Tongue (tissue), 3 donors: ENCODE measurements at places on chromosomes 6 and 20.

GRCh38 chr20:10077886-10078285 is 43.1 kb downstream of the ANKEF1 start:
- DNase-seq, result no peak

GRCh38 chr6:30682143-30683117 is 4.0 kb downstream of the PPP1R18 start:
- peak; percentile 50 for DNase-seq

DNA sequence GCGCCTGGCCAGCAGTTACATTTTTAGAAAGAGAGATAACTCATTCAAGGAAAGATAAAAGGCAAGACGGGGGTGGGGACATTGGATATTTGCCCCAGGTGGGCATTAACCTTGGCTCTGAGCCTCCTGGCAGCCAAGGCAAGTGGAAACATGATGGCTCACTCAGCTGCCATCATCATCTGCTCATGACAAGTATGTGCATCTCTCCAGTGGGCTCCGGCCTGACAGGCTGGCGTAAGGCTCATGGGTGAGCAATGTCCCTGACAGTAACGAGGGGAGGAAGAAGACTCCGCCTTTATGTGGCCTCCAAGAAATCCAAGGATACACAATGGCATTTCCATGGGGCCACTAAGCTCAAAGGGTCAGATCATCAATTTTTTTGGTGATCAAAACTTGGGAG is 13.3 kb downstream of the ANKRD60 start:
- no peak for DNase-seq

- no peak for DNase-seq
Measured at GRCh38 chr20:12573442-12573841, 435.3 kb upstream of the SPTLC3 start.

DNA sequence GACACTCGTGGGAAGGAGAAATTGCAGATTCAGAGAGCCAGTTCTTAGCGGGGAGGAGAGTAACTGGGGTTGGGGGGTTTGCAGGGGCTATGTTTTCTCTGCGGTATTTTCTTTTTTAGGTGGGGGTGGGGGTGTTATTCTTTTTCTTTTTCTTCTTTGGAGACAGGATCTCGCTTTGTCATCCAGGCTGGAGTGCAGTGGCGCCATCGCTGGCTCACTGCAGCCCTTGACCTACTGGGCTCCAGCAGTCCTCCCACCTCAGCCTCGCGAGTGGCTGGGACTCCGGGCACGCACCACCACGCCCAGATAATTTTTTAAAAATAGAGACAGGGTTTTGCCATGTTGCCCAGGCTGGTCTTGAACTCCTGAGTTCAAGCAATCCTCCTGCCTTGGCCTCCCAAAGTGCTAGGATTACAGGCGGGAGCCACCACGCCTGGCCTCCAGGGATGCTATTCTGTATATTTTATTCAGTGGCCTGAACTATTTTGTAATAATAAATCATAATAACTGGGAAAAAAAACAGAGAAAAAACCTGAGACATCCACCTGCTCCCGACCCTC is 57.3 kb downstream of the UBE2V1 start:
- DNase-seq, result no peak

- DNase-seq, result no peak
Measured at GRCh38 chr20:39702701-39703349, 740.7 kb downstream of the DHX35 start.

GRCh38 chr20:9027626-9028025 is 41.3 kb upstream of the PLCB4 start:
- DNase-seq, result no peak

DNA sequence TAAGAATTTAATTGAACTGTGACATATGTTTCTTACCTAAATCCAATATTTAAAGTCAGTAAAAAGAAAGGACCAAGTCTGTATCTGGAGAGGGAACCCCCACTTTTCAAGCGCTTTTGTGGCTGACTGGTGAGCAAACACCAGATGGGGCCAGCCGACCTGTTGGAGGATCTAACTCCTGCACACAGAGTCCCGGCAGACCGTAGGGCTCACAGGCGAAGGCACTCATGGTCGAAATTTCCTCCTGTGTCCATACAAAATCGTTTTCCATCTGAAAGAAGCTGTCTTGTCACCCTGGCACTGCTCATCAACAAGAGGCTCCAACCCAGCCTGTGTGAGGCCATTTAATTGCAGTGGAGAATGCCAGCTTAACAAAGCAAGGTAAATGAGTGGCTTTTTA is 94.0 kb downstream of the SCML4 start:
- no peak for DNase-seq

DNA sequence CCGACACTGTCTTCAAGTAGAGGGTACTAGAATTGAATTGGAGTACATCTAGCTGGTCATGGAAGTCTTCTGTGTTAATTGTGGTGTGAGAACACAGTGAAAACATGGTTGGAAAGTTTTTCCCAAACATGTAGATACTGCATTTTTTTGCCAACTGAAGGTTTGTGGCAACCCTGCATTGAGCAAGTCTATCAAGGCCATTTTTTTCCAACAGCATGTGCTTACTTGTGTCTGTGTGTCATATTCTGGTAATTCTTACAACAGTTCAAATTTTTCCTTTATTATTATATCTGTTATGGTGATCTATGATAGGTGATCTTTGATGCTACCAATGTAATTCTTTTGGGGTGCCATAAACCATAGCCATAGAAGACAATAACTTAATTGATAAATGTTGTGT is 147.0 kb downstream of the MYB start:
- DNase-seq, result no peak

DNA sequence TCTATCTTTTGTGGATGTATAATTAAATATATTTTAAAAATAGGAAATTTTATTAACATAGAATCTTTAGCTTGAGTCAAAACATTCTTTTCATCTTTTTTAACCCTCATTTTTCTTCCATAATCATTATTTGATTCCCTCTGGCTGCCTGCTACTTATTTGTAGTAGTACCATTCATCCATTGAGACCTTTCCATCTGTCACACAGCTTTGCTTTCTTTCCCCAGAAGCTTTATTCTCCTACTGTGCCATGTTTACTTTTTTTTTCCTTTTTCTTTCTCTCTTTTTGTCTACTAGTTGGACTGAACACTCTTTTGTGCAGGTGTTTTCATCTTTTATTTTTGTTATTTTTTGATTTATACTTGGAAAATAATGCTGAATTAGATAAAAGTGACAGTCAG is 522.6 kb upstream of the MMS22L start:
- DNase-seq, result no peak

DNA sequence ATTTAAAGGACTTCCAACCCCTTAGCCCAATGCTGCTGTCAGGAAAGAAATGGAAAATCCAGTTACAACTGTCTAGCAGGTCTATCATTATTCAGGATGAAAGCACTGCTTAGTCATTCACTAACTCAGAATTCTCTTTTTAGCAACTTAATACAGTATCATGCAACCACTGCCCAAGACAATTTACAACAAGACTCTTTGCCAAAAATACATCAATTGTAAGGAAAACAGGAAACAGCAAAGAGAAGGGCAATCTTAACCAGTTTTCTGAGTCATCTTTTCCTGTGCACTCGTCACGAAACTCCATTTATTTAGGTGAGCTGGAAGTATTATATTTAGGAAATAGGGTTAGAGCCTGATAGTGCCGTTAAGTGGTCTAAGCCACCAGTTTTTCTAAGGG is 1197.7 kb upstream of the CITED2 start:
- peak; percentile 16 for DNase-seq

DNA sequence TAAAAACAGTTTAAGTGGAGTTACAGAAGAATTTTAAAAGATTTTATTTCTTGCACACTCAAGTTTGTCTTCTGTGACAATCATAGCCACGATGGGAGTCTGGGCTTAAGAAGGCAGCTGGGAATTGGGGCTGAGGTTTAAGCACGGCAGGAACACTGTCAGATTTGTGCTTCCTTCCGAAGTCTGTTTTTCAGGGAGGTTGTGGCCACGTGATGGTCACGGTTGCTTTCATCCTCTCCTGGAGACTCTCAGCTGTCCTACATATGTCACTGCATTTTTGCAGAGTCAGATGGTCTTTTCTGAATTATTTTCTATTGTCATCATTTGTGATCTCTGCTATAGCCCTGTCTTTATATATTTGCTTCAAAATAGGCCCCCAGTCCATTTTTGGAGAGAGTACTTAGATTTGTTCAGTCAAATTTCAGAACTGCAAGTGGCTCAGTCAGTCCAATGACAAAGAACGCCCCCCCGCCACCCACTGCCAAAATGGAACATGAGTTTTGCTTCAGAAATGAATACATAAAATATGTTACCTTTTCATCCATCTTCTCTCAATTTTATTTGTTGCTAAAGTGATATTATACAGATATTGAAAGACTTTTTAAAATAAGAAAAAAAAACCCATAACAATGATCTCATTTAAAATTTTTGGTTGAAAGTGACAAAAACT is 111.8 kb upstream of the ZFP64 start:
- DNase-seq, result peak; percentile 24

GRCh38 chr6:35048631-35049083 is 92.5 kb downstream of the TCP11 start:
- peak; percentile 88 for DNase-seq

DNA sequence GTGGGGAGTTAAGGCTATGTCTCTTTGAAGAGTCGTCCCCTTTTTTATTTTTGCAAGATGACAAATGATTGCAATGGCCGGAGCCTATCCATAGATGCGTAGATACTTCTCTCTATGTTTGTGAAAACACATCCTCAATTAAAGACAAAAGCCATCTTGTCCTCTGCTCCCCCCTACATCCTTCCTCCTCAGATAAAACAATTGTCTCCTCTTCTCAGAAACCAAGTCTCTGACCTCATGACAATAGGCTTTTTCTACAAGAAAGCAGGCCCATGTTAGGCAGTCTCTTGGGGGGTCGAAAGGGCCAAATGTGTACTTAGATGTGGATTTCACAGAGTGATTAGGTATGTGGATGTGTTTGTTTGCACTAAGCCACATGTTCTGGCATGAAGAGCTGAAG is 51.1 kb upstream of the SSTR4 start:
- peak; percentile 15 for DNase-seq

GRCh38 chr6:167805349-167806060 is 21.2 kb upstream of the AFDN start:
- no peak for DNase-seq

DNA sequence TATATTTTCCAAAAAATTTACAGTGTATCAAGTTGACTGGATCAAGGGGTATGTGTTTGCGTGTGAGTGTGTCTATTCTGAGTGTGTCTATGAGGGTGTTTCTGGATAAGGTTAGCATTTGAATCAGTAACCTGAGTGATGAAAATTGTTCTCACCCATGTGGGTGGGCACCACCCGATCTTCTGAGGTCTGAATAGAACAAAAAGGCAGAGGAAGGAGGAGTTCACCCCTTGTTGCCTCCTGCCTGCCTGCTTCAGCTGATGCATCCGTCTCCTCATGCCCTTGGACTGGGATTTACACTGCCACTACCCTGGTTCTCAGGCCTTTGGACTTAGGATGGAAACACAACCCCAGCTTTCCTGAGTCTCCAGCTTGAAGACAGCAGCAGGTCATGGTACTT is 13.7 kb upstream of the PRND start:
- DNase-seq, result no peak

GRCh38 chr20:19624221-19624965 is 133.7 kb upstream of the RIN2 start:
- no peak for DNase-seq
